ENCODE measurements at places on chromosomes 12 and 14.
A peak's percentile ranks its signal among the peaks of the same experiment; 100 is the strongest.

DNA sequence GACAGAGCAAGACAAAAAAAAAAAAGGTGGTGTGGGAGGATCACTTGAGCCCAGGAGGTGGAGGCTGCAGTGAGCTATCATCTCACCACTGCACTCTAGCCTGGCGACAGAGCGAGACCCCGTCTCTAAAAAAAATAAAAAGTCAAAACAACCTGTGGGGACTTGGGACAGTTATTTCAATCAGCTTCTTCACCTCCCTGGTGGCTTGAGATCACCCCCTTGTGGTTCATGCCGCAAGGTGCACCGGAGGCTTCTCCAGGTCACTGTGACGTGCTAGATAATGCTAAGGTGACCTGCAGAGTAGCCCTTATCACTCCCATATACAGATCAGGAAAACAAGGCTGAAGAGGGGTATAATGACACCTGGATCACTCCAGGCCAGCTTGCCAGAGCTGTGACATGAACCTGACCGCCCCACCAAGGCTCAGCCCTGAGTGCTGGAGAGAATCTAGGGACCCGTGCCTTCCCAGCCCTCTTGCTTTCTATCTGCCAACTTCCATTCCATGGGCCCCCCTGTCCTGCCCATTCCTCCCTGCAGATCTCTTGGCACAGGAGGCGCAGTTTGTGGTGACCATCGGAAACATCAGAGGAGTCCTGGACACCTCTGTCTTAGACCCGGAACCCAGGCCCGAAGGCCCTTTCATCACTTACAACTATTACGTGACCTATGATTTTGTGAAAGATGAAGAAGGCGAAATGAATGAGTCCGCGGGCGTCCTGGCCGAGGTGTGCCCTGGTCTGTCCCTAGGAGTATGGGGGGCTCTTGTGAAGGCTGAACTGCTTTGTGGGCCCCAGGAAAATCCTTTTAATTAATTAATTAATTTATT, 8.1 kb downstream of the LRRC43 start:
- DNase-seq, result no peak

- no peak for DNase-seq
Observed at GRCh38 chr12:39490500-39491282, 47.8 kb upstream of the KIF21A start.

GRCh38 chr12:15590180-15590826, 198.9 kb downstream of the EPS8 start:
- DNase-seq, result no peak

- DNase-seq, result no peak
Observed at GRCh38 chr12:25482625-25483024, 70.5 kb downstream of the LMNTD1 start.

DNA sequence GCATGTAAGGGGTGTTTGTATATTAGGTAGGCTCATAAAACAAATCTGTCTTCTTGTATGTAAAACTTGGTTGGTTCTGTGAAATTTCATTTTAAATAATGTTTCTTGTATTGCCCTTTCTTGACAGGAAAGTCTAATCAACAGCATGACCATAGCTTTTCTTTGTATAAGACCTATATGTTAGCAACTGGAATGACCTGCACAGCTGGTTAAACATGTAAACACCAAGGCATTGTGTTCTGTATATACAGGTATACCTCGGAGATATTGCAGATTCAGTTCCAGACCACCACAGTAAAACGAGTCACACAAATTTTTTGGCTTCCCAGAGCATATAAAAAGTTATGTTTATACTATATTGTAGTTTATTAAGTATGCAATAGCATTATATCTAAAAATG, 183.6 kb downstream of the ERC1 start:
- DNase-seq, result no peak

DNA sequence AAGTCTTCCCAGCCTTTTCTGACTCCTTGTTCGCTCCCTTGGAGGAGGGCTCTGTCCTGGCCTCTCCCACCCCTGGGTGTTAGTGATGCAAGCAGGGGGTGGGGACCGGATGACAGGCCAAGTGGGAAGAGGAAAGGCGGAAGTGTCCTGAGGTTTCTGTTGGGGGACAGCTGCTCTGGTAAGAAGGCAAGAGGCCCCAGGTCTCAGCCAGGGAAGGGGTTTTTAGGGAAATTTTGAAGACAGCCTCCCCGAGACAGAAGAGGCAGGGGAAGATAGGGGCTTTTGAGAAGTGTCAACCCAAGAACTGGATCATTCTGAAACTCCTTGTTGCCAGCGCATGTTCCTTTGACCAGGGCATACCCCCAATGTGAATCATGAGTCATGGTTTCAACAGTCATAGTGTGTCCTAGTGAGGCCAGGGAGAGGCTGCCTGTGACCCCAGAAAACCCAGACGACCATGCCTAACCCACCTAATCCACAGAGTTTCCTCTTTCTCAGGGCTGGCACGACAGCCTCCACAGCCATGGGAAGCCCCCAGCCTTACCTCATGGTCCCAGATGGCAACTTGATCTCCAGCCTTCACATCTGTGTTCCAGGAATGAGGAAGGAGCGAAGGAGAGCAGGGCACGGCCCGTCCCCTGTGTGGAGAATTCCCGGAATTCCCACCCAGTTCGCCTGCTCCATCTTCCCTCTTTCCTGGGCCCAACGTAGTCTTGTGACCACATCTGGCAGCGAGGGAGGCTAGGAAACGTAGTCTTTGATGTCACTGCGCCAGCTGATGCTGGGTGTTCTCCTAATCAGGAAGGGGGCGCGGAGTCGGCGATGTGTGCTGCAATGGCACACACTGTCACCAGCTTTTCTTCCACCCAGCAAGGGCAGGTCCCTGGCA, 4.9 kb upstream of the GPR132 start:
- DNase-seq, result no peak

- DNase-seq, result no peak
Observed at GRCh38 chr14:78091361-78091760, 78.8 kb upstream of the NRXN3 start.

- peak; percentile 87 for DNase-seq
Observed at GRCh38 chr12:6532927-6533652, 1.2 kb upstream of the GAPDH start.

DNA sequence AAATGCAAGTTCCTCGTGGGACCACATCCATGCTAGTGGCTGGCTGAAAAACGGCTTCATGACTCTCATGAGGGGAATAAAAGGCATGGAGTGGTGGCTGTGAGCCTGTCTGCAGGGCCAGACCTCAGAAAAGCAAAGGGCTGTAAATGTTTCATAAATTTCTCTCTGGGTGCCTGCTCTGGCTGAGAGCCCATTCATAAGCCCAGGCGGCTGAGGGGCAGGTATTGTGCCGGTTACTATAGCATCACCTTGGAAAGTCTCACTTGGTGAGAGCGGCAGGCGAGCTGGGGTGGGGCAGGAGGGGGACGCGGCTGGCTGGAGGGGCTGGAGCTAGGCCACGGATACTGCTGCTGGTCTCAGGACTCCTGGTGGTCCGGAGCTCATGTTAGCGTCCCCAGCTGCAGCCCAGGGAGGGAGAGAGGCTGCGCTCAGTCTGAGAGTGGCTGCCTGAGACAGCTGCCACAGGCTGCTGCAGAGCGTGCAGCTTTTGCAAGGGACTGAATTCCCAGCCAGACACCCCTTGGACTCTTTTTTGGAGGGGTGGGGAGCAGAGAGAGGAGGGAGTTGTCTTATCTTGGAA, at the start of gene SLC17A8:
SLC17A8 (plus strand) TSS at position 431 of the 580 bp plus-strand sequence. CDS start 318 bp downstream, outside the sequence.
- no peak for DNase-seq

DNA sequence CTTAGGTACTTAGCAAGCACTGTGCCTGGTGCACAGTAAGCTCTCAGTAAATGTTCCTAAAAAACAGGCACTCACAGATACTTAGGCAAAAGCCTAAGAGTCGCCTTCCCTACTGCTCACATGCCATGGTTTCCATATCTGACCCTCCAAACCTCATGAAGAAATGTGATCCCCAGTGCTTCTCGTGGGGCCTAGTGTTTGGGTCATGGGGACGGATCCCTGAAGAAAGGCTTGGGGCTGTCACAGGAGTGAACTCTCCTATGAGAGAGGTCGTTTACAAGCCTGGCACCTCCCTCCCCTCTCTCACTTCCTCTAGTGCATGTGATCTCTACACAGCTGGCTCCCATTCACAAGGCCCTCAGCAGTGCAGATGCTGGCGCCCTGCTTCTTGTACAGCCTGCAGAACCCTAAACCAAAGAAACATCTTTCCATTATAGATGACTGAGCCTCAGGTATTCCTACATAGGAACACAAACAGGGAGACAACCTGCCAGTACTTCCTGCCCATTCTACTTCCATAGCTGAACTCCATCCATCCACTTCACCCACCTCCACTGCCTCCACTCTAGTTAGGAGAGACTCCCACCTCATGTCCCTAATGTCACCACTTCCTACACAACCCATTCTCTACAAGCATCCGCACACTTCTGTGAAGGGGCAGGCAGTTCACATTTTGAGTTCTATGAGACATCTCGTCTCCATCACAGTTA, 2.9 kb downstream of the SLC15A4 start:
- no peak for DNase-seq

GRCh38 chr14:64502456-64502855, 1.2 kb downstream of the ZBTB25 start:
- DNase-seq, result no peak

GRCh38 chr12:116276652-116277466, 634 bp downstream of the MED13L start:
- no peak for DNase-seq

All from NCI-H1048 (cell line).